ENCODE measurements at places on chromosomes 7 and 10.

GRCh38 chr7:81845744-81846241 is 75.9 kb upstream of the HGF start:
- DNase-seq, result no peak

DNA sequence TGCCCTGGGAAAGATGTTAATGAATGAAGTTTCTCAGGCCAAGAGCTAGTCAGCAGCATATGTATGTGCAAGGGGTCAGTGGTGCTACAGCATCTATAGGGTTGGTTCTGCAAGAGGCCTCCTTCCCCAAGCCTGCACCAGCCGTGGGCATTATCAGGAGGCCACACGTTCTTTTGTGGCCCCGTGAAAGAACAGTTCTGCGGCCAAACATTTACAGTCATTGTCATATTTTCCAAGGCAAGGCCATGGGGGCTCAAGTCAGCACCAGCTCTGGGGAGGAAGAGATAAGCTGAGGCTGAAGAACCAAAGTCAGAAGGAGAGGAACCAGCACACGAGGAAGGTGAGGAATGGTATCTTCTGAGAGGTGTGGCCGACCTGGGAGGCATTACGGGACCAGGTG is 54.4 kb upstream of the TMEM72 start:
- no peak for DNase-seq

- DNase-seq, result no peak
Observed at GRCh38 chr10:12549297-12549696, 199.9 kb downstream of the CAMK1D start.

GRCh38 chr7:3265388-3265787 is 35.7 kb upstream of the SDK1 start:
- DNase-seq, result no peak

- DNase-seq, result no peak
Observed at GRCh38 chr7:14457568-14458453, 444.7 kb downstream of the DGKB start.

DNA sequence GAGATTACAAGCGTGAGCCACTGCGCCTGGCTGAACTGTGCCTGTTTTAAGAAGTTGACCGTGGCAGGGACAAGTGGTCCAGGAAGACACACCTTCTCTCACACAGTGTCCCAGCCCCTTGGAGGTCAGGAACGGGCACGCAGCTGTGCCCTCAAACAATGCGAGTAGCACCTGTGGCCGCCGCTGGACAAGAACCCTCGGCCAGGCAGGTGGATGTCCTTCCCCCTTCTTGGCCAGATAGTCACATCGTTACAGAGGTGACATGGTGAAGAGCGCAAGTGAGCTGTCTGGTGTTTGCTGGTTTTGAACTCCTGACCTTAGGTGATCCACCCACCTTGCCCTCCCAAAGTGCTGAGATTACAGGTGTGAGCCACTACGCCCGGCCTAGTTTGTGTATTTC is 8.8 kb downstream of the ZFAND2A start:
- DNase-seq, result no peak

DNA sequence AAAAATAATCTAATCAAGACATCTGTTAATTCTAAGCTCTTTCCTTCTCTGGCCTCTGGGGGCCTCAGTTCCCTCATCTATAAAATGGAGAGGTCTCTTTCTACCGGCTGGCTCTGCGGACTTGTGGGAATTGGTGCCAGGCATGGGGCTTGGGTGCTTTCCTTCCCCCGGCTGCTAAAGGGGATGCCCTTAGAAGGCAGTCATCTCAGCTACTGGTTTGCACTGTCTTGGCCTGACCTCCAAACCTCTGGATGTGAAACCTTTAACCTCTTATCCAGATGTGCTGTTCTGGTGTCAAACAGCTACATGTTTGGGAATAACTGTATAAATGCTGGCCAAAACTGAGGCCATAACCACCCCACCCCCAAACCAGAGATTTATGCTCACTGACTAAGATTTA is 320.0 kb downstream of the RPS24 start:
- no peak for DNase-seq

- no peak for DNase-seq
Observed at GRCh38 chr7:22979861-22980260, 34.1 kb downstream of the HYCC1 start.

GRCh38 chr10:86155054-86155921 is 211.3 kb downstream of the GRID1 start:
- DNase-seq, result no peak

- DNase-seq, result no peak
Observed at GRCh38 chr10:32148864-32149251, 92.6 kb upstream of the KIF5B start.

- DNase-seq, result no peak
Observed at GRCh38 chr10:58209669-58210068, 58.0 kb downstream of the IPMK start.

DNA sequence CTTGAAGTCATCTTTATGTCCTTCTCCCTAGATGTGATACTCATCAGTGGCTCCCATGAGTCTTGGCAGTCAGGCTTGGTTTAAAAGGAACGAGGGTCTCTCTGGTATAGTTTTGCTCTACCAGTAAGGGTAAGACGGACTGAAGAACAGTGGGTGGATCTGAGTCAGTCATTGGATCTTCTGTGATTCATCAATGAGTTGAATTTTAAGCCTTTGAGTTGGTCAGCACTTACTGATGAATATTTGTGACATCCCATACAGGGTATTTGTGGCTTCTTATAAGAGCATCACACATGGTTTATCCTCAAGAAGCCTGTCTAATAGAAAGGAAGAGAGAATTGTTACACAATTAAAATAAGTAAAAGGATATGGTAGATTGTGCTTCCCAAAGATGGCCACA is 87.3 kb upstream of the NAMPT start:
- no peak for DNase-seq

- DNase-seq, result no peak
Observed at GRCh38 chr7:114930829-114931655, 9.1 kb downstream of the MDFIC start.
